ENCODE measurements at places on chromosomes 11 and 22.

GRCh38 chr22:20116376-20116950, 559 bp downstream of the RANBP1 start:
- DNase-seq, result no peak
- H3K36me3 ChIP-seq, result peaks cover 56% of the 10 kb centered on the region

DNA sequence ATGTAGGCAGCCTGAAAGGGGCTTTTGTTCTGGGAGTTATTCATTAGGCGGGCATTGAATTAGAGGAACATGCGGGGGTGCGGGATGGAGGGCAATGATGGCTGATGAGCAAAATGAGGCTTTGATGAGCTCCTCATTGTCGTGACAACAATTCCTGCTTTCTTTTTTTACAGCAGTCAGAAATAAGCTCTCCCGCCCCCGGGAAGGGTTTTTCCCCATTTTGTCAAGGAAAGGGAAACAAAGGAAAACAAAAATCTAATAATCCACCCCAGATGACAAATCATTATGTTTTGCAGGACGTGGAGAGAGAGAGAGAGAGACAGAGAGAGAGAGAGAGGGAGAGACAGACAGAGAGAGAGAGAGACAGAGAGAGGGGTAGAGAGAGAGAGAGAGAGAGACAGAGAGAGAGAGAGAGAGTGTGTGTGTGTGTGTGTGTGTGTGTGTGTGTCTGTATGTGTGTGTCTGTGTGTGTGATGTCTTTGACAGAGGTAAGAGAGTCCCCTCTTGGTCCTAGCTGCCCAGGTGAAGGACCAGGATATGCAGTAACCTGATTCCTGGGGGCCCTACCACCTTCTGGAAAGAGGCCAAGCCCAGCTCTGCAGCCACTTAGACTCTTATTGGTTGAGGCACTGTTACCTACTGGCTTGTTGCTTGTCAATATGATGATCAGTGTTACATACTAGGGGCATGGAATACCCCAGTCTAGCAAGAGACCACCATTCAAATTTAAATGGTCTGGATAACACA, 46.7 kb upstream of the PARVA start:
- no peak for DNase-seq
- H3K4me3 ChIP-seq, result no peak overlapping the region
- H3K4me1 ChIP-seq, result no peaks in the 10 kb centered on the region
- H3K36me3 ChIP-seq, result no peaks in the 10 kb centered on the region
- H3K27ac ChIP-seq, result no peak overlapping the region

- peaks cover 25% of the 10 kb centered on the region for H3K4me1 ChIP-seq
- no peak for DNase-seq
- H3K27ac ChIP-seq, result no peak overlapping the region
- no peaks in the 10 kb centered on the region for H3K36me3 ChIP-seq
- no peak overlapping the region for H3K4me3 ChIP-seq
- H3K27me3 ChIP-seq, result no peaks in the 10 kb centered on the region
Measured at GRCh38 chr11:47863189-47863897, 15.2 kb upstream of the NUP160 start.

DNA sequence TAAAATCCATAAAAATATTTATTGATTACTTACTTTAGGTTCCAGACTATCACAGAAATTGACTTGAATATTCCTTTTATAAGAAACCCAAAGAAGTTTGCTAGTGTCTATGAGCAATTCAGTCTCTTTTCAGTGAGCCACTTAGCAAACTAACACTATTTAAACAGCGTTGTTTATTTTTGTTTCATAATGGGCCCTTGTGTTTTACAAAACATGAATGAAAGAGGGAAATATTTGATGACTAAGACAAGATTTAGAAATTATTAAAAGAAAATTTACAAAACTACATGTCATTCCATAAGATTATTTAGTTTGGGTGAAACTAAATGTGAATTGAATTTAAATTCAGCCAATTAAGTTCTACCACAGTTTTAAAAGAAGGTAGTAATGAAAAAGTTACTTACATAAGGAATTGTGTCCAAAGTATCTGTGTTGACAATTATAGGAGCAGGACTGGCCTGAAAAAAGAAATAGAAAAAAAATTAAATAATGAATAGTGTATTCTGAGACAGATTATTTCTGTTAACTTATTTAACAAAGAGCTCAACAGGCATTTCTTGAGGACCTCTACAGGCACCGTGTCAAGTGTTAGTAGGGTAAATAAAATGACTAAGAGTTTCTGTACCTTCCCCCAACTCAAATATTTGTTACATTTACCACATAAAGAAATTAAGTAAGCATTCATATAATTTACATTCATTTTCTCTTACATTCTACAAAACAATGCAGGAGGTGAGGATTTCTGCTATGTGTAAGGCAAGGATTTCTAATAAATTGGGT, 964.9 kb upstream of the CCDC90B start:
- no peak for DNase-seq
- no peaks in the 10 kb centered on the region for H3K4me1 ChIP-seq
- H3K27ac ChIP-seq, result no peak overlapping the region
- H3K36me3 ChIP-seq, result no peaks in the 10 kb centered on the region
- H3K4me3 ChIP-seq, result no peak overlapping the region

DNA sequence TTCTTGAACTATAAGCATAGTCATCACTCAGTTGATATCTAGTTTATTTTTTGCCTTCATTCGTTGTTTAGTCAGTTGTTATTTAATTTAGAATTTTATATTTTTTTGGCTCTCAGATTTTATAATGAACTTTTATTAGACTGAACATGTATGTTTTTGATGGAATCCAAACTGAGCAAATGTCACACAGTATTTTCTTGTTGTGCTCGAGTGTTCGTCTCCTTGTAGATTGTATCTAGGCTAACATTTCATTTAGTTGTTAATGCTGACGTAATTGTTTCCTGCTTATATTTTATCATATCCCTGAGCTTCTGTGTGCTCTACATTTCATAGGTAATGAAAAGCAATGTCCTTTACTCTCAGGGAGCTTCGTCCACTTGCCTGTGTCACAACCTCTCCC, 286.2 kb downstream of the TMEM135 start:
- H3K36me3 ChIP-seq, result no peaks in the 10 kb centered on the region
- H3K27me3 ChIP-seq, result no peaks in the 10 kb centered on the region
- H3K27ac ChIP-seq, result no peak overlapping the region
- H3K4me1 ChIP-seq, result no peaks in the 10 kb centered on the region
